ENCODE measurements at places on chromosomes 5 and 9. TPM values are rescaled to one million over a fixed set of nuclear protein-coding genes. Genes with fewer than 3 reads are reported as not detected.

Gene FOXD4
- not detected for total RNA-seq

Gene MEIKIN
- not detected for total RNA-seq

Gene GALT
- total RNA-seq: 67.3 TPM

Gene ABO
- total RNA-seq: 7.3 TPM

DNA sequence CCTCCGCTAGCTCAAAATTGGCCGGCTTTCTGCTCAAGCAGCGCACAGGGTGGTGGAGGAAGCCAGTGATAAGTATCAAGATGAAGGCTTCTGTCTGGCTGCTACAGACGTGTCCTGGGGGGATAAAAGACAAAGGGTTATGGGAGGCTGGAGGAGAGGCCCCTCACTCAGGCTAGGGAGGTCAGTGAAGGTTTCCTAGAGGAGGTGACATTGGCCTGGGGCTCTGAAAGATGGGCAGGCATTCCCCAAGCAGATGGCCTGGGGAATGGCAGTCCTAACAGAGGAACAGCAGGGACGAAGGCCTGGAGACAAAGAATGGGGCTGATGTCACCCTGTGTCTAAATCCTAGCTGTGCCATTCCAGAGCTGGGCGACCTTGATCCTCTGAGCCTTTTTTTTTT, 32.3 kb downstream of the OLFML2A start:
- DNase-seq: no peak

- DNase-seq: no peak
Measured at GRCh38 chr5:18023986-18024385, 389.7 kb downstream of the TAF11L14 start.

DNA sequence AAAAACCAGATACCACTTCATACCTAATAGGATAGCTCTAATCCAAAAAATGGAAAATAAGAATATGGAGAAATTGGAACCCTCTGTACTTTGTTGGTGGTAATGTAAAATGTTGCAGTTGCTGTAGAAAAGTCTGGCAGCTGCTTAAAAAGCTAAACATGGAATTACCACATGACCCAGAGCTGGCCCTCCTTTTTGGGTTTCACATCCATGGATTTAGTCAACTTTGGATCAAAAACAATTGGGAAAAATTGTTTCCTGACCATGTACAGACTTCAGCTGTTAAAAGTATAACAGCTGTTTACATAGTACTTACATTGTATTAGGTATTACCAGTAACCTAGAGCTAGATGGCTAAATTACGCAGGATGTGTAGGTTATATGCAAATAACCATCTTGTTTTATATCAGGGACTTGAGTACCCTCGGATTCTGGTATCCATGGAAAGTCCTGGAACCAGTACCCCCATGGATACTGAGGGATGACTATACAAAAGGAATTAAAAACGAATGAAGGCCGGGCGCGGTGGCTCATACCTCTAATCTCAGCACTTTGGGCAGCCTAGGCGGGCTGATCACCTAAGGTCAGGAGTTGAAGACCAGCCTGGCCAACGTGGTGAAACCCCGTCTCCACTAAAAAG, 15.8 kb downstream of the DNAJA1 start:
- DNase-seq: no peak

DNA sequence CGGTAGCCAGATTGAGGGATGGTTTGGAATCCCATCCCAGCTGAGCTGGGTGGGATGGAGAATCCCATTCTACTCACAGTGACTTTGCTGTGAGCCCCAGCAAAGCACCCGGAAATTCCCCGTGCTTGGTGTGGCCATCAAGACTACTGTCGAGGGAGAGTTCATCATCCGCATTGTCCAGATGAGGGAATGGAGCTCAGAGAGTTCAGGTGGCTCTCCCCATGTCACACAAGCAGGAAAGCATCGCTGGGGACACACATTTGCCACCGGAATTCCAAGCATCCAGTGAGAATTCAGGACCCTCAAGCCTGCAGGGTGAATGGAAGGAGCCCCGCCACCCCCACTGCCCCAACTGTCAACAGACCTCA, 54.4 kb downstream of the HRH2 start:
- no peak for DNase-seq

DNA sequence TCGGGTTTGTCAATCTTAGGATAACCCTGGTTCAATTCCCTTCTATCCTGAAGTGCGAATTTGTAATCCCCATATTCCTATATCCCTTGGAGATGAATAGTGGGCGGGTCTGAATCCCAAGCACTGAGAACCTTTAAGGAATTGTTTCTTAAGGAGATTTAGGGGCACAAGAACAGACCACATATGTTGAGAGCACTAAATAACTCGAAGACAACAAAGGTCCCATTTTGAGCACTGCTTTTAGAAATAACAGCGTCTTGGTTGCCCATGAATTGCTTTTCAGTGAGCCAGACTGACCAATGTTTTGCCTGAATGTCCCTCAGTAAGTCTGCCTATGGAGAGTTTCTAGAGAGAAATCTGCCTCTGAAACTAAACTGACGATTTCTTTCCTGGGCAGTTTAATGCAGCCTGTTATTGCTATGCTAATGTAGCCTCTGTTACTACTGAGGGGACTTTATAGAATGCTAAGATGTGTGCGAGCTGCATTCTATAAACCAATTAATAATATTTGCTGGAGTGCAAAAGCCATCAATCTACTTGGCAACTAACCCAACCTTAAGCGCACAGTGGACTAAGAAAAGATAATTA, 445.0 kb upstream of the DMAC1 start:
- DNase-seq: no peak

DNA sequence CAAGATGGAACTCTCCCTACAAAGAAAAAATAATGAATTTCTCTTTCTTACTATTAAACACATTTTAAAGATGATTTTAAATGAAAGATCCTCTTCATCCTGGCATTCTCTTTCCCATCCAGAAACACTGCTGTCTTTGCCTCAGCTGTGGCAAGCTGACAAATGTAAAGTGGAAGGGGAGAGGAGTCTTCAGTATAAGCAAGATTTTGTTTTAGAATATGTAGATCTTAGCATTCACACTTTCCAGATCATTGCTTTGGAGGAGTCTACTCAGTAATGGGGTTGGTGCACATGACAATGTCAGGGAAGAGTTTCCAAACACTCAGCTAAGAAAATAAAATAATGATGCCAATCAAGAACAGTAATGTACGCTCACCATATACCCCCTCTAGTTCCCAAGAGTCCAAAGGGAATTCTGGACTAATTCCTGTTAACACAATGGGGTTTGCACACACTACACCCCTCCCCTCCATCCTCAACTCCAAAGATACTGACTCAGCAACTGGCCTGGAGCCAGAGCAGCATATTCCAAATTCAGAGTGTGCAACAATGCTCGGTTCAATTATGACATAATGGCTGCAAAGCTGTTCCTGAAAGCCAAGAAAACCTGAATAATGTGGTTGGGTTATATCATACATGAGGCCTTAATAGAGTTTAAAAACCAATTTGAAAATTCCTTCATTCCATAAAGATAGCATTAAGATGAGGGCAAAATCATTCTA, 4.6 kb downstream of the C5orf63 start:
- DNase-seq: no peak

- DNase-seq: no peak
Measured at GRCh38 chr9:6757132-6757455, 679 bp upstream of the KDM4C start.

GRCh38 chr9:37141015-37141414, 20.6 kb downstream of the ZCCHC7 start:
- no peak for DNase-seq

- DNase-seq: no peak
Measured at GRCh38 chr5:113224605-113225065, 210.2 kb downstream of the TSSK1B start.
